ENCODE measurements at places on chromosomes 16 and 17.

DNA sequence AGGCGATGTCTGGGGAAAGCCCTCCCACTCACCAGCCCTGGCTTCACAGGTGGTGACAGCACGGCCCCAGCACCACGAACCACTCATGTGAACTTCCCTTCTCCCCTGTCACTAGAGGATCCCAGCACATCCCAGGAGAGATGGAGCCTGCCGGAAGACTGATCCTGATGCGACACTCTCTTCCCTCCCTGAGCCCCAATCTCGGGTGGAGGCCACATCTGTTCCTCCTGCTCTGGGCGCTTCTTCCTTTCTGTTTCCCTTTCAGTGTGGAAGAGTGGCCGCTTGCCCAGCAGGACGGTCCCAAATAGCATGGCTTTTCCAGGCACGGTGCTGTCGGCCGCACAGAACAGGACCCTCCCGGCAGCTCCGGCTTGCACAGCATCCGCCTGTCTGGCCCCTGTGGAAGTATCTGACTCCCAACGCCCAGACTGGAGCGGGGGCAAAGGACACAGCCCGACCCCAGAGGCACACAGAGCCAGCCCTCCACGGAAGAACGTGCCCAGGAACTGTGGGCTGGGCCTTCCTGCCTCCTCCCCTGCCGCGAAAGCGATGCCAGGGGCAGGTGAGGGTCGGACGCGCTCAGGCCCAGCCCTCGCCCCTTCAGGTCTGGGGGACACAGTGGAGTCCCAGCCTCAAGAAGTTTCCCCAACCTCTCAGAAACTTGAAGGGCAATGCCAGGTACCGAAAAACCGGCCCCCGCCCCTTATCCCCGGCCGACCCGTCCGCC, 37.6 kb downstream of the CBFA2T3 start:
- H3K4me1 ChIP-seq: peaks cover 51% of the 10 kb centered on the region
- no peaks in the 10 kb centered on the region for H3K36me3 ChIP-seq
- H3K4me3 ChIP-seq: peak overlapping the region; percentile 77
- peak overlapping the region; percentile 77 for H3K27ac ChIP-seq
- no peak for DNase-seq
- no peaks in the 10 kb centered on the region for H3K27me3 ChIP-seq

DNA sequence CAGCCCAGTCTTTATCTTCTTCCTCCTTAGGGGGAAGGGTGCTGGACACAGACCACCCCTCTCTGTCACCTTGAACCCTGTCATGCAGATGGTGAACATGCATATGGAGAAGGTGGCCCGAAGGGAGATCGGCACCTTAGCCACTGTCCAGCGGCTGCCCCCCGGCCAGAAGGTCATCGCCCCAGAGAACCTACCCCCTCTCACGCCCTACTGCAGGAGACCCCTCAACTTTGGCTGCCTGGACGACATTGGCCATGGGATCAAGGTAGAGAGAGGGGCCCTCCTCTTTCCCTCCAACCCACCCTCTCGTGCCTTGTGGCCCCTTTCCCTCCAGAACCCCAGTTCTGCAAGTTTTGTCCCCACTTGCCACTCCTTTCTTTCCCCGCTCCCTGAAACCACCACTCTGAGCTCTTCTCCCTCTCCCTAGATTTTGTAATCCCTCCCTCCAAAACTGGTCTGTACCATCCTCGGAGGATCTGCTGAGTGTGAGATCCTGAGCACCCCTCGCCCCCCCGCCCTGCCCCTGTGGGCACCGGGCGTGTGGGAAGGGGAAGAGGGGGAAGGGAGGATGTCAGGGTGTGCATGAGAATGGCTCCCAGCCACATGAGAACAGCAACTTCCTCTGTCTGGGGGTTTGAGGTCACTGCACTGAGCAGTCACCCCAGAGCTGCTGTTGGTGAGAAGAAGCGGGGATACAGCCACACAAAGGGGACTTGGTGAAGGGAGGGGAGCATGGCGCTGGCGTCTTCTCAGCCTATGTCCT, 7.3 kb downstream of the ABI3 start:
- no peak overlapping the region for H3K4me3 ChIP-seq
- no peaks in the 10 kb centered on the region for H3K36me3 ChIP-seq
- H3K4me1 ChIP-seq: peaks cover 16% of the 10 kb centered on the region
- no peak for DNase-seq
- no peak overlapping the region for H3K27ac ChIP-seq

DNA sequence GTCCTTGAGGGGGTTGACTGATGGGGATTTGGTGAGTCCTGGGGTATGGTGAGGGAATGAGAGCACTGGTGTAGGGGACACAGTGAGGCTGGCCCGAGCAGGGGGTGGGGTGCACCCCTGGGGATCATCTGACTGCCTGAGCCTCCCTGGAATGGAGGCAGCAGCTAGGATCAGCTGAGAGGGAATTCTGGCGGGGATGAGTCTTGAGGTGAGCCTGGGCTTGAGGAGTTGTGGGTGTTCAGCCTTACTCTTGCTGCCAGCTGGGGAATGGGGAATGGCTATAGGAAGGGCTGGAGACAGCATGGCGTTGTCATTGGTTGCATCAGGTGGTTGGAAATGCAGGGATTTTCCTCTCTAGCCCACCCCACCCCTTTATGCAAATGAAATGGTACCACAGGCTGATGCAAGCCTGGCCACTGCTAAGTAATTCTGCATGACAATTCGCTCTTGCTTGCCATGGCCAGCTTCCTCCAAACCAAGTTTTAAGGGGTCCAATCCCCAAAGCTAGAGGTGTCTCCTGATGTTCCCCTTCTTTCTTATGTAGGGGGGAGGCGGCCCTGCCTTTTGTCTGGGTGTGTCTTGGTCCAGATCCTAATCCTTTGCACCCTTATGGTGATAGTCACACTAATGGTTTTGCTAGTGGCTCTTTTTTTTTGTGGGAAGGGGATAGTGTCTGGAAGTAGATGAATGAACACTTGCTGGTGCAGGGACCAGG, 7.5 kb downstream of the NFE2L1 start:
- H3K4me3 ChIP-seq: no peak overlapping the region
- H3K27ac ChIP-seq: no peak overlapping the region
- no peaks in the 10 kb centered on the region for H3K27me3 ChIP-seq
- DNase-seq: no peak

- peak; percentile 10 for DNase-seq
- H3K27me3 ChIP-seq: no peaks in the 10 kb centered on the region
- H3K27ac ChIP-seq: no peak overlapping the region
- H3K4me3 ChIP-seq: no peak overlapping the region
- H3K4me1 ChIP-seq: peaks cover 18% of the 10 kb centered on the region
Measured at GRCh38 chr17:296906-297690, 55.5 kb downstream of the RPH3AL start.

Measured in body of pancreas (tissue), 4 donors.